ENCODE measurements at places on chromosomes 2 and 18. TPM values are rescaled to one million over a fixed set of nuclear protein-coding genes. Genes with fewer than 3 reads are reported as not detected.

The ASXL3 gene
- 5.0 TPM for total RNA-seq

The CACNB4 gene
- 8.6 TPM for total RNA-seq

The WNT6 gene
- 0.24 TPM for total RNA-seq

The CCDC68 gene
- total RNA-seq, result 4.7 TPM

The NPHP1 gene
- total RNA-seq, result 8.4 TPM

The CABYR gene
- total RNA-seq, result 7.6 TPM

The IL1F10 gene
- not detected for total RNA-seq

GRCh38 chr2:122072666-122073065 lies 317.2 kb downstream of the TSN start:
- no peak for DNase-seq

GRCh38 chr2:172442072-172442895 lies 14.9 kb downstream of the ITGA6 start:
- no peak for DNase-seq

DNA sequence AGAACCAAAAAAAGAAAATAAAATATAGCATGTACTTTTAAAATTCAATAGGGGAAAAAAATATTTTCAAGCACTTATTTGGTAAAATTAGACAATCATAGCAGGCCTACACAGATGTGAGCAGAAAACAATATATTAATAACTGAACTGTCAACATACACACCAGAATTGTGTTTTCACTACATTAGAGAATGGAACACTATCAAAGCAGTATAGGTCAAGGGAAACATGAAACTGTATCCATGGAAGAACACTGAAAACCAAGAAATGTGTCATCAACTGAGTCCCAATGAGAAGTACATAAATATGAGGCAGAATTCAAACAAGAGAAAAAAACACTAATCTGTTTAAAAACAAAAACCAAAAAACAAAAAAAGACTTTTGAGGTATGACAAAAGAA lies 132.4 kb downstream of the USP34 start:
- DNase-seq, result no peak

DNA sequence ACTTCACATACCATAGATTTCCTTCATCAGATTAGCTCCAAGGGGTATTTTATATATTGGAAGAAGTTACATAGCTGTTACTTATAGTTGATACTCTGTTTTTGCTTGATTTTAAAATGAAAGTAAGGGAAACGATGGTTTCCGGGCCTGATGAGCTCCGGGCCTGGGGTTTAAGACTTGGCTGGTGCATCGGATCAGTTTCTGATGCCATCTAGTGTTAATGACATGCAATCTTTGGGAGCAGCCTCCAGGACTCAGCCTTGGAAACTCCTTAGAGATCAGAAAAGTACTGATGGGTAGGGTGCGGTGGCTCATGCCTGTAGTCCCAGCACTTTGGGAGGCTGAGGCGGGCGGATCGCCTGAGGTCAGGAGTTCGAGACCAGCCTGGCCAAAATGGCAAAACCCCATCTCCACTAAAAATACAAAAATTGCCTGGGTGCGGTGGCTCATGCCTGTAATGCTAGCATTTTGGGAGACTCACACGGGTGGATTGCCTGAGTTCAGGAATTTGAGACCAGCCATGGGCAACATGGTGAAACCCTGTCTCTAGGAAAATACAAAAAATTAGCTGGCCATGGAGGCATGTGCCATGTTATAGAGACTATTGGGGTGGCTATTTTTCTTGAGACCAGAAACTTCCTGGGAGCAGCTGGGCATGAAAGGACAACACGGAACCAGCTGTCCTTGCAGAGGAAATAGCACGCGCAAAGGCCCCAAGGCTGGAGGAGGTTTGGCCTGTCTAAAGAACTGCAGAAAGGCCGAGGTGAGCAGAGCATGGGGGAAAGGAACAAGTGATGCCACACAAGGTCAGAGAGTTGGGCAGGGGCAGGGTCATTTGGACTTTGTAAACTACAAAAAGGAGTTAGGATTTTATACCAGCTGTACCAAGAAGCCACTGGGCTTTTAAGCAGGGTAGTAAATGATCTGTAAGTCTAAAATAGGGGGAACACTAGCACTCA lies 46.9 kb upstream of the CNOT11 start:
- DNase-seq, result no peak

GRCh38 chr2:99880964-99881294 lies 261.5 kb downstream of the AFF3 start:
- DNase-seq, result no peak

DNA sequence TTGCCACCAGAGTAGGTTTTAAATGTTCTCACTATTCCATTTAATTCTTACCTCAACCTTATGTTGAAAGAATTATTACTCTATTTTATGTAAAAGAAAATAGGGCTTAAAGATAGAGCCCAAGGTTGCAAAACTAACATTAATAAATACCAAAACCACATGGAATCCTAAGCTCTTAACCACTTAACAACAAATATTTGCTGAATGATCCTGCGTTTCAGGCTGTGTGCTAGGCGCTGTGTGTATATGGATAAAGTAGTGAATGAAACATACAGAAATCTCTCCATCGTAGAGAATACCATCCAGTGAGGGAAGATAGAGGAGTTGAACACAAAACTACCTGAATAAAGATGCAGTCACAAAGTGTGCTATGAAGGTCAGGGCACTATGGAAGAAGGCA lies 485.1 kb downstream of the THSD7B start:
- no peak for DNase-seq

GRCh38 chr18:57214976-57215375 lies 68.1 kb downstream of the BOD1L2 start:
- DNase-seq, result no peak

DNA sequence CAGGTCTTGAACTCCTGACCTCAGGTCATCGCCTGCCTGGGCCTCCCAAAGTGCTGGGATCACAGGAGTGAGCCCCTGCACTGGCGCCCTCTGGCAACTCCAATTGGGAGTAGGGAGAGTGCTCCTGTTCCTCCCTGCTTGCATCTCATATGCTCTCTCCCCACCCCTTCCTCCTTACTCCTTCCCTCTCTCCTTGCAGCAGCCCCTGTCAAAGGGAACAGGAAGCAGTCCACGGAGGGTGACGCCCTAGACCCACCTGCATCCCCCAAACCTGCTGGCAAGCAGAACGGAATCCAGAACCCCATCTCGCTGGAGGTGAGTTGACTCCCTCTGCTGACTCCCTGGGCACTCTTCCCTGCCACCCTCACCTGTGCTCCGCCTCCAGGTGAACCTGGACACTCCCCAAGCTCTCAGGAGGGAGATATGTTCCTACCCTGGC lies 10.7 kb downstream of the ARID5A start:
- DNase-seq, result no peak

DNA sequence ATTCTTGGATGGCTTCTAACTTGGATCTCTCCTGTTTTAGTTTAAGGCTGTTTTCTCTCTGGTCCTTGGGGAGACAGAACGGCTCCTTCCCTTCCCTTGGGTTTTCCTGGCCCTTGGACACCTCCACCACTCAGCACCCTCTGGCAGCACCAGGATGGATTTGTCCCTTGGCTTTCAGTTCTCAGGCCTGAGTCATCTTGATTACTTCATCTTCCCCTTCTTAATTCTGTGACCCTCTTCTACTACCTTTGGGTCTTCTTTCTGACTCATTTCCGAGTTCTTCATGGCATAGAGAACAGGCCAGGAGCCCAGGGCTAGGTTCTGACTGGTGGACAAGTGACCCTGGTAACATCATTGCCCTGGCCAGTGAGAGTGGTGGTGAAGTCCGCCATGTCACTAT lies 14.9 kb downstream of the IGFBP2 start:
- peak; percentile 59 for DNase-seq

DNA sequence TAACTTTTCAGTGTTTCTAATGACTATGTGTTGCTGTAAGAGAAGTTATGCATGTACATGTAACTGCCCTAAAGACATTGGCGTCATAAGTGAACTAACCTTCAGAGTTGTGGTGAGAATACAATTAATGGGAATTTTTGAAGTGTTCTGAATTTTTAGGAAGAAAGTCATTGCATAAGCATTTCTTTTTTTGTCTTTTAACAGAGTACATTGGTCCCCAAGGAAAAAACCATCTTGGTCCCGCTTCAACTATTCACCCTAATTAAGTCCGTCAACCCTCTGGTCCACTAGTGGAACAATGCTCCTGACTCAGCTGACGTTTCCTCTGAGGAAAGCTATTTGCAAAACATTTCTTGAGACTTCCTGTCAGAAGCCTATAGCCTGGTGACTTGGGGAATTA lies 41.1 kb upstream of the VIT start:
- DNase-seq, result no peak

GRCh38 chr2:60408811-60409530 lies 144.5 kb downstream of the BCL11A start:
- no peak for DNase-seq

- no peak for DNase-seq
Measured at GRCh38 chr2:69043736-69044400, 30.9 kb downstream of the ANTXR1 start.

DNA sequence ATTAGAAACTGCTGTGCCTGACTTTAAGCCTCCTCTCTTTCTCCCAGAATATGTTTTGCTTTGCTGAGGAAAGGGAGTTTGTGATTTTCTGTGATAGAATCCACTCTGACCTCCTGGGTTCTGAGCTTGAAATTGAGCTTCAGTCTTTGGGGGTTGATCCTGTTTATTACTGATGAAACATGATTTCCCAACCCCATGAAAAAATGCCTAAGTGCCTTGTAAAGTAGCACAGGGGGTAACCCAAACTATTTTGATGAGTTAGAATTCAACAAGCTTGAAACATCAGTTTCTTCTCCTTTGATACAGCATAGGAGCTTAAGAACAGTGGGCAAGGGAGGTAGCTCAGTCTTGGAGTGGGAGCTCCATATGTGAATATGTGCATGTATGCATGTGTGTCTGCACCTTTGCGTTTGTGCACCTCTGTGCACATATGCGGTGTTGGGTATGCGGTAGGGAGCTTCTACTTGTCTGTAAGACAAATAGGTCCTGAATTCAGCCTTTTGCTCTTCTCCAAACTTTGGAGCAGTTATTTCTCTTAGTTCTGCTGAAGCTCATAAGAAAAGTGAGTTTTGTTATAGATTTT lies 364.6 kb downstream of the OSR1 start:
- no peak for DNase-seq

- DNase-seq, result no peak
Measured at GRCh38 chr18:35736696-35737095, 155.2 kb downstream of the GALNT1 start.

Data from posterior vena cava (tissue), 2 donors.